Central memory CD8-positive, alpha-beta T cell (primary cell): ENCODE measurements at places on chromosomes 2 and 18.

DNA sequence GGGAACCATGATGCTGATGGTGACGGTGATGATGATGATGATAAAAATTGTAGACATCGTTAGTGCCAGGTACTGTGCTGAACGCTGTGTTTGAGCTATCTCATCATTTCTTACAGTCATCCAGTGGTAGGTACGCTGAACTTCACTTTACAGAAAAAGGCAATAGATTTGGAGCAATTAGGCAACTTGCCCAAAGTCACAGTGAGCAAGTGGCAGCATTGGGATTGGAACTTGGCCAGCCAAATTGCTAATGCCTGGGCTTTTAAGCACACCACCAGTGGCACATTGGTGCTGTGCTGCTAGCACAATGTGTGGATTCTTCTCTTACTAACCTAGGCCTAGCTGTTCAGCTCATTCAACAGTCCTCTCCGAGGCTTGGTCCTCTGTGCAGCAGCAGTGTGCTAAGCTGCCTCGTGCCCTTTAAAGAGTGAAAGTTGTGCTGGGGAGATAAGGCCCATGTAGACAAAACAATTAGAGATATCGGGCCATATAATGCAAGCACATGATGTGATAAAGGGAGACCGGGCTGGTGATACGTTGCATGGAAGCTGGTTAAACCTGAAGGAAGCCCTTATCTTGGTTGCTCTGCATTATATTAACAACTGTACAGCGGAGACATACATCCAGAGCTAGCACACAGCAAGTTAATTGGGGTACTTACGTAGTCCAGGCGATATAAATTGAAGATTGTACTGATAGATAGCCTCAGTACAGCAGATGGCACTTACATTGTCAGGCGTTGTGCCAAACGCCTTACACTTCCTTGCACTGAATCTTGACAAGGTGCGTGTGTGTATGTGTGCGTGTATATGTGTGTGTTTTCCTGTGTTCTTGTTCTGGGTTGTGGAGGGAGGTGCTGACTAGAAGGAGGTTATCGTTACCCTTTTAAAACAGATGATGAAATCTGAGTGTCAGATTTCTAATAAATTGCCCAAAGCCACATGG lies 28.4 kb downstream of the HK2 start:
- no peak overlapping the region for H3K27ac ChIP-seq
- no peaks in the 10 kb centered on the region for H3K27me3 ChIP-seq
- peaks cover 2% of the 10 kb centered on the region for H3K36me3 ChIP-seq
- no peaks in the 10 kb centered on the region for H3K4me1 ChIP-seq
- H3K4me3 ChIP-seq: no peak overlapping the region
- DNase-seq: no peak

DNA sequence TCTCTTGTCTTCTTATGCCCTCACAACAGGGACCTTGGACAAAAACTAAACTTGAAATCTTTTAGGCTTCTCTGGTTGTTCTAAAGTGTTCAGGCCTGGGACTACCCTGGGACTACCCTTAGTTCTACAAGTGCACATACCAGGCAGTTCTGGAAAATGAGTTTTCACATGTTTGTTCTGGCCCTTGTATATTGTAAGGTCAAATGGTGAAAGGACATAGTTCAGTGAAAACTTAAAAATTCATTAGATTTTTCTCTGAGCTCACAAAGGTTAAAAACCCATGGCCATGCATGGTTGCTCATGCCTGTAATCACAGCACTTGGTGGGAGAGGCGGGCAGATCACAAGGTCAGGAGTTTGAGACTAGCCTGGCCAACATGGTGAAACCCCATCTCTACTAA lies 875.5 kb upstream of the FAM98A start:
- H3K36me3 ChIP-seq: no peaks in the 10 kb centered on the region
- H3K4me1 ChIP-seq: no peaks in the 10 kb centered on the region
- H3K27me3 ChIP-seq: no peaks in the 10 kb centered on the region
- H3K4me3 ChIP-seq: no peak overlapping the region
- no peak for DNase-seq
- H3K27ac ChIP-seq: no peak overlapping the region

DNA sequence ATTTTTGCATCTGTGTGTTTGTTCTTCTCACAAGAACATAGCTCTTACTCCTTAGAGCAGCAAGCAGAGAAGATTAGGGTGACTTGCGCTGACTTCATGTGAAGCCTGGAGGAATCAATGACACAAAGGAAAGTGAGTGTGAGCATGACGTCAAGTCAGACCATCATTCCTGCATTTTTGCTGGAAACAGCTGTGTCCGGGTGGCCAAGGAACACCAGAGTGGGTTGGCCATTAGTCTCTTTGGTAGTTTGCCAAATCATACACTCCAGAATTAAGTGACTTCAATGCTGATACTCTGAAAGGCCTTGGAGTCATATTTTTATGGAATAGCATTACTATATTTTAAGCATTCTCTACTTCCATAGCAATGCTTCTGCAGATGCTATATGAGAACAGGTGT lies 597.2 kb downstream of the DCDC2C start:
- H3K4me1 ChIP-seq: no peaks in the 10 kb centered on the region
- DNase-seq: no peak
- no peaks in the 10 kb centered on the region for H3K36me3 ChIP-seq

- H3K4me1 ChIP-seq: no peaks in the 10 kb centered on the region
- no peaks in the 10 kb centered on the region for H3K36me3 ChIP-seq
- DNase-seq: no peak
Observed at GRCh38 chr2:177612659-177613058, 220.1 kb downstream of the AGPS start.

GRCh38 chr2:156343940-156344301 lies 11.4 kb upstream of the NR4A2 start:
- H3K27ac ChIP-seq: peak overlapping the region; percentile 95
- H3K4me3 ChIP-seq: no peak overlapping the region
- no peak for DNase-seq
- peaks cover 13% of the 10 kb centered on the region for H3K4me1 ChIP-seq

DNA sequence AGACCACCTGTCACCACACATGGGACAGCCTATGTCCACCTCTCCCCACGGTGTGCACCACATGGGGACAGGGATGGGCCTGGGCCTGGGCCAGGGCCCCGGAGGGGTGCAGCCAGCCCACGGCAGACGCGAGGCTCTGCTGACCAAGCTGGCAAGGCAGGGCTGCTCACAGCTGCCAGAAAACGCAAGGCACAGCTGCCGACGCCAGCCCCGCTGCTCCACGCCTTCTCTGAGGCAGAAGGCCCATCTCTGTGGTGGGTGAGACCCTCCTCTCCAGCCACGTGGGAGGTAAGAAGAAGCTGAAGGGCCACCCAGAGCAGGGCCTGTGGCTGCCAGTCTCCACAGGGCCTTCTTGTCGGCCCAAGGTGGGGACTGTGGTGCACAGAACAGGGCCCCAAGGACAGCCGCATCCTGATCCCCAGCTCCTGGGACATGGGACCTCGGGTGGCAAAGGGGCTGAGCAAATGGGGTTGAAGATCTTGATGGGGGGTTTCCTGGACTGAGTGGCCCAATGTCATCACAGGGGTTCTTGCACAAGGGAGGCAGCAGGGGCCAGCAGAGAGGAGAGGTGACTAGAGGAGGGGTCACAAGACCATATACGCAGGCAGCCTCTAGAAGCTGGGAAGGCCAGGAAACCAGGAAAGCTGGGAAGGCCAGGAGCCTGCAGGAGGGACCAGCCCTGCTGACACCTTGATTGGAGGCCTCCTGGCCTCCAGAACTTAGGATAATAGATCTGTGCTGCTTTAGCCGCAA lies 72.3 kb downstream of the NDUFA10 start:
- no peak overlapping the region for H3K27ac ChIP-seq
- DNase-seq: no peak
- no peaks in the 10 kb centered on the region for H3K4me1 ChIP-seq
- no peaks in the 10 kb centered on the region for H3K27me3 ChIP-seq
- peaks cover 8% of the 10 kb centered on the region for H3K36me3 ChIP-seq
- no peak overlapping the region for H3K4me3 ChIP-seq

GRCh38 chr2:235521844-235522243 lies 28.0 kb downstream of the AGAP1 start:
- no peak for DNase-seq
- H3K36me3 ChIP-seq: peaks cover 2% of the 10 kb centered on the region
- H3K4me1 ChIP-seq: peaks cover 6% of the 10 kb centered on the region
- H3K27me3 ChIP-seq: no peaks in the 10 kb centered on the region
- H3K27ac ChIP-seq: no peak overlapping the region
- no peak overlapping the region for H3K4me3 ChIP-seq

- H3K27me3 ChIP-seq: peaks cover 3% of the 10 kb centered on the region
- no peak overlapping the region for H3K4me3 ChIP-seq
- no peak overlapping the region for H3K27ac ChIP-seq
- DNase-seq: no peak
Observed at GRCh38 chr2:227466887-227467600, 4.9 kb upstream of the AGFG1 start.

- H3K4me1 ChIP-seq: no peaks in the 10 kb centered on the region
- DNase-seq: no peak
- H3K27me3 ChIP-seq: no peaks in the 10 kb centered on the region
Observed at GRCh38 chr2:169933124-169933711, 106.0 kb downstream of the UBR3 start.

DNA sequence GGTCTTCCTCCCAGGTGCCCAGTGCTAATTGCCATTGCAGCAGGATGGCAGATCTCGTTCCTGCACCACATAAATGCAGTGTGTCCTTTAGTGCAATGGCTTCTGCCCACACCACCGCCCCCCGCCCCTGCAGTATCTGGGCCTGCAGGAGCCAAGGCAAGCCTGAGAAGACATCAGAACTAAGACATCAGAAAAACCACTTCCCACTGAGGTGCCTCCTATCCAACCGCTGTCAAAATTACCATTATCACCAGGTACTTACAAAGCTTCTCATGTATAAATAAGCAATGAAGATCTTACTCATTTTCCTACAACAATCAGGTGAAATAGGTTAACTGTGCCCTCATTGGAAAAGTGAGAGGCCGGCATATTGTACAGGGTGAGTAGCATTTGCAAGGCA lies 228.8 kb downstream of the FBXO15 start:
- no peak for DNase-seq
- no peak overlapping the region for H3K27ac ChIP-seq
- H3K27me3 ChIP-seq: peaks cover 14% of the 10 kb centered on the region
- no peaks in the 10 kb centered on the region for H3K4me1 ChIP-seq
- no peak overlapping the region for H3K4me3 ChIP-seq
- H3K36me3 ChIP-seq: no peaks in the 10 kb centered on the region

GRCh38 chr2:41878716-41879234 lies 169.0 kb upstream of the PKDCC start:
- peaks cover 38% of the 10 kb centered on the region for H3K27me3 ChIP-seq
- H3K4me3 ChIP-seq: no peak overlapping the region
- no peak for DNase-seq

- no peak overlapping the region for H3K27ac ChIP-seq
- H3K4me3 ChIP-seq: no peak overlapping the region
- no peaks in the 10 kb centered on the region for H3K27me3 ChIP-seq
Observed at GRCh38 chr2:183267148-183267827, 143.0 kb downstream of the NUP35 start.

GRCh38 chr2:23376972-23377371 lies 8.0 kb upstream of the KLHL29 start:
- DNase-seq: no peak
- no peak overlapping the region for H3K4me3 ChIP-seq
- no peaks in the 10 kb centered on the region for H3K36me3 ChIP-seq
- H3K4me1 ChIP-seq: peaks cover 11% of the 10 kb centered on the region
- no peak overlapping the region for H3K27ac ChIP-seq

GRCh38 chr18:73164430-73164829 lies 296.6 kb upstream of the NETO1 start:
- no peaks in the 10 kb centered on the region for H3K36me3 ChIP-seq
- no peaks in the 10 kb centered on the region for H3K4me1 ChIP-seq
- H3K4me3 ChIP-seq: no peak overlapping the region
- DNase-seq: no peak
- H3K27me3 ChIP-seq: no peaks in the 10 kb centered on the region
- H3K27ac ChIP-seq: no peak overlapping the region

DNA sequence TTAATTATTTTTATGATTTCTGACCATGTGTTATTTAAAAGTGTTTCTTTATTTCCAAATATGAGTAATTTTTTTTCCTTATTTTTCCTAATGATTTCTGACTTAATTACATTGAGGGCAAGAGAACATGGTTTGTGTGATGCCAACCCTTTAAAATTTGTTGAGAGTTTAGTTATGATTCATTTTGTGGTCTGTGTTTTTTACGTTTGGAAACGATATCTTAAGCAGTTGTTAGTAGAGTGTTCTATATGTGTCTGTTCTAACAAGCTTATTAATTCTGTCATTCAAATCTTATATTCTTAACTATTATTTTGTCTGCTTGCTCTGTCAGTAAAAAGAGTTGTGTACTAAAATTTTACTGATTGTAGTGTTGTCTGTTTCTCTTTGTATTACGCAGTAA lies 15.0 kb downstream of the NAB1 start:
- H3K36me3 ChIP-seq: peaks cover 1% of the 10 kb centered on the region
- peak overlapping the region; percentile 82 for H3K27ac ChIP-seq
- no peaks in the 10 kb centered on the region for H3K27me3 ChIP-seq
- H3K4me1 ChIP-seq: peaks cover 38% of the 10 kb centered on the region
- no peak for DNase-seq

DNA sequence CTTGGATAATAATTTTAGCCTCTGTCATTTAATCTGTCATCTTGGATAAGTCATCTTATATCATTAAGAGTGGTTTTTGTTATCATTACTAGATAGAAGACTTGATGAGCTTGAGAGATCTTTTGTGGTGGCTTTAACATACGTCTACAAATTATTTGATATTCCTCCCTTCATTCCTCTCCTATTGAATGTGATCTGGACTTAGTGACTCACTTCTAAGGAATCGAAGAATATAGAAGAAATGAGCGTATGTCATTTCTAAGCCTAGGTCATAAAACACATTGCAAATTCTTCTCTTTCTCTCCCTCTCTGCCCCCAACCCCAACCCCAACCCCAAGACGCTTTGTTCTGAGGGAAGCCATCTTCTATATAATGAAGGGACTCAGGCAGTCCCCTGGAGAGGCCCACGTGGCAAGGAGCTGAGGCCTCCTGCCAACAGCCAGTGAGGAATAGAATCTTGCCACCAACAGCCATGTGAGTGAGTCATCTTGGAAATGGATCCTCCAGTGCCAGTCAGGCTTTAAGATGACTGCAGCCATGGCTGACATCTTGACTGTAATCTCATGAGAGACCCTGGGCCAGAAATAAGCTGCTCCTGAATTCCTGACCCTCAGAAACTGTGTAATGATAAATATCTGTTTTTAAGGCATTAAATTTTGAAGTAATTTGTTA lies 221.6 kb upstream of the SP5 start:
- no peak overlapping the region for H3K4me3 ChIP-seq
- H3K27me3 ChIP-seq: peaks cover 25% of the 10 kb centered on the region
- no peak overlapping the region for H3K27ac ChIP-seq
- H3K36me3 ChIP-seq: no peaks in the 10 kb centered on the region
- no peak for DNase-seq
- no peaks in the 10 kb centered on the region for H3K4me1 ChIP-seq

DNA sequence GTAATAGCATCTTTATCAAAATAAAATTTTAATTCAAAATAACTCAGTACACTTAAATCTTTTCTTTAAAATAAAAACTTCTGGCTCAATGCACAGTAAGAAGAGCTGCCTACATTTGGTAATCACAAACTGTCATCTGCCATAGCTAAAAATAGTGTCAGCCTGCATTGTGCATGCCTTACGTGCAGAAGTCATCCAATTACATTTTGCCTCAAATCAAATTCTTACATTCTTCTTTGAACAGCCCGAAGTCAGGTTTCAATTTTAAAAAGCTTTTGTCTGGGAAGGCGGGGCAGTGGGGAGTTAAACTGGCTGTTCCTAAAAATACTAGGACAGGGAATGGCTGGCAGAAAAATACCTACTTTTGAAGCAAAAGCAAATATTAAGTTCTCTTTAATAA lies 51.1 kb downstream of the RTN4 start:
- H3K27me3 ChIP-seq: no peaks in the 10 kb centered on the region
- DNase-seq: no peak
- peaks cover 3% of the 10 kb centered on the region for H3K36me3 ChIP-seq
- H3K27ac ChIP-seq: peak overlapping the region; percentile 25
- H3K4me3 ChIP-seq: no peak overlapping the region
- H3K4me1 ChIP-seq: peaks cover 73% of the 10 kb centered on the region
